ENCODE measurements at places on chromosomes 2 and 18.
A peak's percentile ranks its signal among the peaks of the same experiment; 100 is the strongest.

- DNase-seq = no peak
These were observed 31.7 kb upstream of the CYBRD1 start for GRCh38 chr2:171490577-171490976.

- no peak for DNase-seq
These were observed 93.6 kb upstream of the HNMT start for GRCh38 chr2:137870682-137871081.

DNA sequence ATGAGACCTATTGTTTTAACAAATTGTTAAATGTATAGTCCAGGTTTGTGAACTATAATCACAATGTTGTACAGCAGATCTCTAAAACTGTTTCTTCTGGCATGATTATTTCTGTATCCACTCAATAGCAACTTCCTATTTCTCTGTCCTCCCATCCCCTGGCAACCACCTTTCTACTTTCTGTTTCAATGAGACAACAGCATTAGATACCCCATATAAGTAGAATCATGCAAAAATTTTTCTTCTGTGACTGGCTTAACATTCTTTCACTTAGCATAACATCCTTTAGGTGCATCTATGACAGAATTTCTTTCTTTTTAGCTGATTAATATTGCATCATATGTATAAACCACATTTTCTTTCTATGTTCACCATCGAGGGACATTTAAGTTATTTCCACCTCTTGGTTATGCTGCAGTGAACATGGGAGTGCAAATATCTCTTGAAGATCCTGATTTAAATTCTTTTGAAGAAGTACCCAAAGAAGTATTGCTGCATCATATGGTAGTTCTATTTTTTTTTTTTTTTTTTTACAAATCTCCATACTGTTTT is 713.5 kb downstream of the LRP1B start:
- DNase-seq = no peak

GRCh38 chr2:187079901-187080300 is 230.9 kb upstream of the ZSWIM2 start:
- no peak for DNase-seq

GRCh38 chr2:112141626-112142007 is 3.4 kb downstream of the FBLN7 start:
- DNase-seq = no peak

- no peak for DNase-seq
These were observed 22.0 kb downstream of the AP1S3 start for GRCh38 chr2:223815186-223815883.

- peak; percentile 97 for DNase-seq
These were observed at the start of gene TMEM18 for GRCh38 chr2:677056-677958. Gene TMEM18 (minus strand): TSS chr2:677406. CDS start chr2:677345, 61 bp downstream.

DNA sequence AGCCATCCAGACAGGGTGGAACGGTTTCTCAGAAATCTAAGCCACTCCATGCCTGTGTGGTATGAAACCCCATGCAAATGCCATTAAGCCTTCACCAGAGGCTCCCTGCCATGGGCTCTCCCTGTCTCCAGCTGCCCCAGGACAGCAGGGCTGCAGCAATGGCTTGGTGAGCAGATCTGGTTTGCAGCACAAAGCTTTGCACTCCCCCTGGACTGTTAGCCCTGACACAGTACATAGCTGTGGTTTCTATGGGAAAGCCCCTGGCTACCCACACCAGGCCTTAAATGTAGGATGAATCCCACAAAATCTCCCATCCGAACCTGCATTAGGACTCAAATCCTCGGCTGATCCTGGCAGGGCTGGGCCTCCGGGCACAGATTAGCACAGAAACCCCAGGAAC is 291.6 kb downstream of the TNS1 start:
- no peak for DNase-seq
